ENCODE measurements at places on chromosomes 3 and 15.

DNA sequence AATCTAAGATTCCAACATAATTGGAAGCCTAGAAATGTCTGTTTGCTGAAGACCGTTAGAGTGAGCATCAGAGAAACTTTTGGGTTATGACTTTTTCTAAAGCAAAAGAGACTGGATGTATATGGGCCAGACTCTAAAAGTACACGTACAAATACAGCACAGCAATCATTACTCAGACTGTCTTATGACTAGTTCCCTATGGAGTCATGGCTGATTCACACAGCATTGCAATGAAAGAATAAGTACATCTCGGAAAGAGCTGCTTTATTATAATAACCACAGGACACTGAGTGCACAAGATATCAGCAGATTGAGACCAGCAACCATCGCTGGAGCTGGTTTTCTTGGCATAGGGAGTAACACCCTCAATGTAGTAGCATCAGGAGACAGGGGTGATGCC is 618.6 kb downstream of the NLGN1 start:
- DNase-seq, result no peak

- DNase-seq, result no peak
Measured at GRCh38 chr3:24487325-24488262, 7.1 kb downstream of the THRB start.

- DNase-seq, result no peak
Measured at GRCh38 chr15:48402427-48403177, 71.4 kb downstream of the DUT start.

GRCh38 chr3:125072301-125072700 is 16.5 kb upstream of the HEG1 start:
- no peak for DNase-seq

DNA sequence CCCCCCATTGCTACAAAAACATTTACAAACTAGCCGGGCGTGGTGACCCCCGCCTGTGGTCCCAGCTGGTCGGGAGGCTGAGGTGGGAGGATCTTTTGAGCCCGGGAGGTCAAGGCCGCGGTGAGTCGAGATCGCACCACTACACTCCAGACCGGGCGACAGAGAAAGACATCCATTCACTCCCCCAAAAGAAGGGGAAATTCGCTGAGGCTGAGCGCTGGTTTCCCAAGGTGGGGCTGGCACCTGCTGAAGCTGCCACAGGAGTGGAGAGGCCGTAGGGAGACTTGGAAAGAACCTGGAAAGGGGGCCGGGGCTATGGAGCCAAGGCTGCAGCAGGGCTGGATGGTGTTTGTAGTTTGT is 732 bp upstream of the CRTC3 start:
- DNase-seq, result no peak

DNA sequence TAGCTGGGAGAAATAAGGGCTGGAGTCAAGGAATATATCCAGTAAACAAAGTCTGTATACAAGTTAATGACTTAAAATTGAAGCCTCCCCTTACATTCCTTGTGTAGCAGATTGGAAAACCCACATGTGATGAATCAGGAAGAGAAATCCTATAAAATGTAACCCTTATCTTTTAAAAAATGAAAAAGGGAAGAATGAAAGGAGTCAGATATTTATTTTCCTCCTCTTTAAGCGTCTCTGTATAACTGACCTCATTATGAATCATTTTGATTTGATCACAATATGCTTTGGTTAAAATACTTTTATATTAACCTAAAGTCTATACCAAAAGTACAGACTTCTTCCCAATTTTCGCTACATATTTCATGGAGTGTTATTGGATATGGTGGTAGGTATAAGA is 316.3 kb upstream of the STAC start:
- no peak for DNase-seq

- no peak for DNase-seq
Measured at GRCh38 chr3:187264911-187265310, 26.6 kb downstream of the MASP1 start.

GRCh38 chr3:14371573-14372474 is 30.6 kb upstream of the SLC6A6 start:
- DNase-seq, result peak; percentile 86

- no peak for DNase-seq
Measured at GRCh38 chr3:33957176-33957575, 158.7 kb downstream of the PDCD6IP start.

DNA sequence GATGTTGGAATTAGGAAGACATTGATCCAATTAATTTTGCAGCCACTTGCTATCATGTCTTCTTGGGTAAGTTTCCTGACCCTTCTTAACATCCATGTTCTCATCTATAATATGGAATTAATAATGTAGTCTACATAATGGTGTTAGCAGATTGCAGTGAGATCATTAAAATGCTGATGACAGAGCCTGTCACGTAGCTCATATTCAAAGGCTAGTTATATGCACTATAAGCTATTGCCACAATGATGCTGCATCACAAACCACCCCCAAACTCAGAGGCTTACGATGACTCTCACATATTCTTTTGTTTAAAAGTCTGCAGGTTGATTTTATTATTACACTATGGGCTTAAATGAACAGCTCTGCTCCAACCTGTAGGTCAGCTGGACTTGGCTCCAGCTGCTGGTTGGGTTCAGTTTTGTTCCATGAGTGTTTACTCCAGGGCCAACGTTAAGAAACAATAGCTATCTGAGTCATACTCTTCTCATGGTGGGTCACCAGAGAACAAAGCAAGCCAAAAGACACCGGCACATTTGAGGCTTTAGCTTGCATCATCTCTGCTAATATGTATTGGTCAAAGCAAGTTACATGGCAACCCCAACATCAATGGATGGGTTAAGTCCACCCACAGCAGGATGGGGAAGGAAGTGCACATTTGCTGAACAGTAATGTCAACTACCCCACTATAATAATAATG is 250.0 kb upstream of the SLCO3A1 start:
- DNase-seq, result no peak

Measured in SW 1271 (cell line).